Activated naive CD4-positive, alpha-beta T cell treated with anti-CD3 and anti-CD28 coated beads, Interleukin-2, amount 50 U/mL, for 72 hours (primary cell): ENCODE measurements at places on chromosomes 3 and 15. TPM values are rescaled to one million over a fixed set of nuclear protein-coding genes. Genes with fewer than 3 reads are reported as not detected.

GRCh38 chr15:90231028-90232017 is 2.4 kb downstream of the CIB1 start:
- DNase-seq = peak; percentile 57

GRCh38 chr3:134153761-134154160 is 96.9 kb downstream of the RYK start:
- no peak for DNase-seq

DNA sequence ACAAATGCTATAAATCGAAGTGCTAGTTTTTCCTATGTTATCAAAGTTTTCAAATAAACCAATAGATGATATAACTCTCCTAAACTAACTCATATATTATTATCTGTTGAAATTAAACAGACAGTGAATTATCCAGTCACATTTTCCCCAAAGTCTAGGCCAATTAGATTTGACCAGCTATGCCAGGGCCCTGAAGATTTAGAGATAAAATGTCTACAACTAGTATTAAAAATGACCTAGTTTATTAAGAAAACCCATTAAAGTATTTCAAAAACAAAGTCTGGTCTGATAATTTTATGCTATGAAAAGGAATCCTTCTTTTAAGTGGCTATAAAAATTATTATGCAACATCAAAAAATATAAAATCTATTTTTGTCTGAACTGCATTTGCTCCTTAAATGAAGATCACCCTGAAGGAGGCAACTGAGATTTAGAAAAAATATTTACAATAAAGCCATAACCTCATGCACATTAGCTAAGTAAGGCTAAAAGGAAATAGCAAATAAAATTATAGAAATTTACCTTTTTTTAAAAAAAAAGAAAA is 83.4 kb upstream of the MEX3B start:
- DNase-seq = no peak

- no peak for DNase-seq
These were observed 44.1 kb upstream of the GRAMD1C start for GRCh38 chr3:113794526-113794925.

DNA sequence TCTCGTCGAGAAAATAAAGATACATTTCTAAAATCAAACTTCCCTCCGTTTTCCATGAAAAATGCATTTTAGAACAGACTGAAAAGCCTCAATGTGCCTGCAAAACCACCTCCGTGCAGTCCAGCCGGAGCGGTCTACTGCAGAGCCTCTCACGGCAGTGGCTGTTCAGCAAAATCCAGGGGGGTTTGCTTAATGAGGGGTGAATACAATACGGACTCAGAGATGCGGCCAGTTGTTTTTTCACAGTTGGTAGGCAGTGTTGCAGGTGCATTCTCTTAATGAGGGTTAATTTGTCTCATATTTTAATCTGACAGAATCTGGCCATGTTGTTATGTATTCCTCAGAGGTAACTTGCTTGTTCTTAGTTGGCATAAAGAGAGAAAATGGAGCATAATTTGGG is 223.0 kb downstream of the EBLN2 start:
- DNase-seq = no peak

- no peak for DNase-seq
These were observed 31.1 kb downstream of the ACAN start for GRCh38 chr15:88834211-88834812.

DNA sequence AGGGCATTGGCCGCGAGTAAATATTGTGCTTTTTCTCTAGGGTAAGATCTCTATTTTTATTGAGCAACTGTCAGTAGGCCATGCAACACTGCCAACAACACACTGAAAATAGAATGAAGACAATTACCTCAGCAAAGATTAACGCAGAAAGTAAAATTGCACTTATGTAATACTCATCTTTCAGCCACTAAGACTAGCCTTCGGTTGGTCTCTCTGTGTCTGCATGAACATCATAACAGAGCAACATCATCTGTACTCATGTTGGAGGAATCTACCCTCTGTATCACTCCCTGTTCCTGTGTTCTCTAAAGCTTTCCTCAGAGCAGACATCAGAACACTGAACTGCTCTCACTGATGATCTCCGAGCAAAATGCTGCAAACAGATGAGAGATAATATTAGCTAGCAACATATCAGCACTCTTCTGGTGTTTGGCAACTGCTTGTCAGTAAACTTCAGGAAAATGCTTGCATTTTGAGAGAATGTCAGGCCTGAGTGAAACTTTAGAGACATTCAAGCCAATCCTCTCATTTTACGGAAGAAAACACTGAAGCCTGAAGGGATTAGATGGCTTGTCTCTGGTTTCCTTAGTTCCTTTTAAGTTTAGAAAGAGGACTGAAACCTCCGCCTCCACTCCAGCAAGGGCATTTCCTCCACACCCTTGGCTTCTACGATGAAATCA is 8.4 kb upstream of the LRRC3B start:
- DNase-seq = no peak

- no peak for DNase-seq
These were observed 66.0 kb downstream of the CRTC3 start for GRCh38 chr15:90595763-90596155.

DNA sequence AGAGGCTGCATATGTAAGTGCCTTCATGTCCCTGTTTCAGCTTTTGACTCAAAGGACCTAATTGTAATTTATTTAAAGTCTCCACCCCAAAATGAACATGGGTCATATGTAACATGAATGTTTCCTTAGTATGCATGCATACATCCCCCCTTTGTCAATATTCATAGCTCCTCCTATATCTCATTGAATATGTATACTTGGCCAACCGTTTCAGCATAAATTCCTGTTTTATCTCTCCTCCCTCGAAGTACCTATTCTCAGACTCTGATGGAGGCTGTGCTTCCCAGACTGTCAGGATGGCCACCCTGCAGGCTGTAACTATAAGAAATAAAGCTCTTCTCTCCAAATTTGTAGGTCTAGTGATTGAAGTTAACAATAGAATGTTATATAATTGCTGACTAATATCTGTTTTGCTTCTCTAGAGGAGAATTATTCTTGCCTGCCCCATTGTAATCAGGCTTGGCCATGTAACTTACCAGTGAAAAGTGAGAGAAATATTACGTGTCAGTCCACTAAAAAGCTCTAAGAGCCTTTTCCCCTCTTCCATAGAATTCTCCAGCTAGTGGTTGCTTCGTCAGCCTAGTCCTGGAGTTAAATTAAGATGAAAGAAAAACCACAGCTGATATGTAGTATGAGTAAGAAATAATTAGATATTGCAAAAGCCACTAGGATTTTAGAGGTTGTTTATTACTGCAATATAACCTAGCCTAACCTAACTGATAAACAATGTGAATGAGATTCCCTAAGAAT is 245.1 kb downstream of the ZNF385D start:
- no peak for DNase-seq

DNA sequence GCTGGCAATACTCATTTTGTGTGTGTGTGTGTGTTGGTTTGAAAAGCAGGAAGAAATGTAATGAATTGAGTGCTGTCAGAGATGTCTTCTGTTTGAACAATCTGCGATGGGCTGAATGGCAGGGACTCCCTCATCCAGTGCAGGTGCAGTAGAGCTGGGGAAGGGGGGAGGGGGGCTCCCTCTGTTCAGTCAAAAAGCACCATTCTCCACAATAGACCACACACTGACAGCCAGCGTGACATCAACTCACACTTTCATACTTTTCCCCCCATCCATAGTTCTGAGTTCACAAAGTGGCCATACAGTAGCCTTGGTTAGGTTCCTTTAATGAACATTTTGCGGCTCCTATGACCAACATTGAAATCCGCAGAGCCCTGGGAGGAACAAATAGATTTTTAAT is 10.4 kb downstream of the SOX2 start:
- DNase-seq = no peak

GRCh38 chr3:84126160-84126559 is 832.6 kb upstream of the CADM2 start:
- no peak for DNase-seq

DNA sequence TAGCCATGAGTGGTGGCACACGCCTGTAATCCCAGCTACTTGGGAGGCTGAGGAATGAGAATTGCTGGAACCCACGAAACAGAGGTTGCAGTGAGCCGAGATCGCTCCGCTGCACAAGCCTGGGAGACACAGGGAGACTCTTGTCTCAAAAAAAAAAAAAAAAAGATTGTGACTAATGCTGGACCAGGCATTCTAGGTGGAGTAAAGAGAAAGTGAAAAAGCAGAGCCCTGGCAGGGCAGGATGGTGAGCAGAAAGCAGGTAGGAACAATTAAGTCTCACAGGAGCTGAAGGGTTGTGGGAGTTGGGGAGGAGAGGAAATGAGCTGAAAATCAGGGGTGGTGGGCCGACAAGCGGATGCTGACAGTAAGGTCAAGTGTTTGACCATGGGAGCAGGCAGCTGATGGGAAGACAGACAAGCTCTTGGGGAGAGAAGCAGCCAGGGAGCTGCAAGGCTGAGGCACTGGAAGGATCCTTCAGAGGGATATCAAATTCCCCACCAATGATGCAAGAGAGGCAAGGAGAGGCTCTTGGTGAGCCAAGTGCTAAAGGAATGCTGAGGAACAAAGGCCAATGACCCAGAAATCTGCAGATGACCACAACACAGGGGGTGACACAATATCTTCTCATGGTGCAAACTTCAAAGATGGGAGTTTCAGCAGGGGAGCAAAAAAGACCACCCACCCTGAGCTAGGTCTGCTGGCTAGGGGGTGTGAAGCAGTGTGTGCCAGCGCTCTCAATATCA is 251.1 kb downstream of the ULK4 start:
- DNase-seq = no peak

GRCh38 chr15:89707577-89707976 is 17.0 kb downstream of the WDR93 start:
- no peak for DNase-seq

DNA sequence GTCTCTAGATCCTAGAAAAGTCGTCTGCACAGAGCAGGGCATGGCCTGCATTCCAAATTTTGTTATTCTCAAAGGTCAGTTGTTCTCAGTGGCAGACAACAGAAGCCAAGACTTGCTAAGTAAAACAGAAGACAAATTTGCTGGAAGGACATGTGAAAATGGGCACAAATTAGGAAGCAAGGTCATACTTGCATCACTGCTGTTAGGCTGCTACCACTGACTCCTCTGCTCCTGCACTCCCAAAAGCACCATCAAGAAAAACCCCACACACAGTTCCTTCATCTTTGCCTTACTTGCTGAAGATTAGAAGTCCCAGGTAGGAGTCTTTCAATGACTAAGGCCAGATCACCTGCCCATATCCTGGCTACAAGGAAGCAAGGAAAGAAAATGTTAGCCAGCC is 69.9 kb upstream of the ATP2C1 start:
- DNase-seq = no peak

DNA sequence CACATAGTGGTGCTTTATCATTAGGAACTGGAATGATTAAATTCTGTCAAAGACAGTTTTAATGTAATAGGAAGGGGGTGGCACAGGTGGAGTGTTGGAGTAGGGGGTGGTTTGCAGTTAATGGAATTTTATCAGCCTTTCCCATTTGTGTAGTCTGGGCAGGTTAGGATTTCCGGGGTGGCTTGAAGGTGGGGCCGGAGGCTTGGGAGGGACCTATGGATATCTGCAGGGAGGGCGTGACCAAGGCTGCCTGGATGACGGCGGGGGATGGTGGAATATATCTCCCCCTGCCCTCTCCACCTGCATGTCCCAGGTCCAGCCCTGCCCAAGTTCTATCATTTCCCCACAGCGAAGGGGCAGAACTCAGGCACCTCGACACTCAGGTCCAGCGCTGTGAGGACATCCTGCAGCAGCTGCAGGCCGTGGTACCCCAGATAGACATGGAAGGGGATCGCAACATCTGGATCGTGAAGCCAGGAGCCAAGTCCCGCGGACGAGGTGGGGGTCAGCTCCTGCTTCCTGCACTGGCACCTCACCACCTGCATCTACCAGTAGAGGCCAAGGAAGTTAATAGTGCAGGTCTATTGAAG is 15.5 kb downstream of the TTLL3 start:
- DNase-seq = no peak

- DNase-seq = no peak
These were observed 138.0 kb downstream of the FBN1 start for GRCh38 chr15:48507416-48508065.

DNA sequence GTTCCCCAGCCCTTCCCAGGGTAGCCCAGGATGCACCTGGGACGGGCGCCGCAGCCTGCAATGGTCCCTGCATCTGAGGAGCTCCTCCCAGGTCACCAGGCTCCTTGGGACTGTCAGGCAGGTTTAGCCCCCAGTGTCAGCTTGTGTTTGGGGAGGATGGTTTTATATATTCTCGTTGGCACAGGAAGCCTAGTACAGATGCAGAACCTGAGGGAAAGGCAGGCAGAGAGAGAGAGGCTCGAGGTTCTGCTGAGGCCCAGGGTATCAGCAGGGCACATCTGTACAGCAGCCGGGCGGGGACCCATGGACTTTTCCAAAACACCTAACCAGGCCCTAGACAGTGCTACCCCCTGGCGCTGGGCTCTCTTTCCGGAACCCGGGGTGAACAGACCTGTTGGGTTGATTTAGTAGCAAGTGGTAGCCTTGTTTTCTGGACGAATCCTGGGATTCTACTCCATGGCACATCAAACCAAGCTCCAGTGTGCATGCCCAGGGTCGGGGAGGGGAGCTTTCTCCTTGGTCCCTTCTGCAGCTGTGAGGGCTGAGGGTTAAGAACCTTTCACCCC is 8.6 kb downstream of the PAK6 start:
- no peak for DNase-seq

- peak; percentile 27 for DNase-seq
These were observed 6.3 kb upstream of the SCN5A start for GRCh38 chr3:38655708-38656300.

- DNase-seq = no peak
These were observed 116.6 kb downstream of the ST8SIA2 start for GRCh38 chr15:92510163-92510882.

- DNase-seq = no peak
These were observed 16.3 kb upstream of the LCTL start for GRCh38 chr15:66581972-66582537.

DNA sequence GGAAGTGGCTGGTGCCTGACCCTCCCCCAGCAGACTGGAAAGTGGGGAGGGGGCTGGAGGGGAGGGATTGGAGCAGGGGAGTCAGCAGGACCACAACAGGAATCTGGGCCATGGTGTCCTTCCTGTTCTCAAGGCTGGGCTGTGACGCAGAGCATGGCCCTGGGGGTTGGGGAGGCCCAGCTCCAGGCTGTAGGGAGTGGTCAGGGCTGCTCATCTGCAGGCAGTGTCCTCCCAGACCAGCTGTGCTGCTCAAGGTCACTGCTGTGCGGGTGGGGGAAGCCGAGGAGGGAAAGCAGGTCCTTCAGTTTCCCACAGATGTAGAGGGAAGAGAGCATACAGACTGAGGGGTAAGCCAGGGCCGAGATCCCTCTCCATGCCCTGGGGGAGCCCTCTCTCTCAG is 40.7 kb downstream of the CYP11A1 start:
- no peak for DNase-seq

The TMF1 gene
- 43.2 TPM for total RNA-seq

The BMF gene
- 11.6 TPM for total RNA-seq

The KNL1 gene
- total RNA-seq = 29.0 TPM

The TTLL13 gene
- total RNA-seq = 0.49 TPM

The TRPM1 gene
- total RNA-seq = not detected

The SKOR1 gene
- total RNA-seq = not detected

The SORD gene
- 14.8 TPM for total RNA-seq

The FGF7 gene
- total RNA-seq = not detected

The SAXO2 gene
- 0.64 TPM for total RNA-seq

The CLRN1 gene
- not detected for total RNA-seq
